Stimulated activated CD4-positive, alpha-beta T cell treated with anti-CD3 and anti-CD28 coated beads, Interleukin-1b, Interleukin-23, amount 100 ng/mL, for 1 hour (primary cell): ENCODE measurements at places on chromosomes 12 and 14.

- DNase-seq, result no peak
Observed at GRCh38 chr12:119669744-119670472, 2.0 kb downstream of the PRKAB1 start.

- DNase-seq, result no peak
Observed at GRCh38 chr14:33307691-33308251, 369.1 kb downstream of the NPAS3 start.

GRCh38 chr14:58669556-58670200 lies 31.9 kb downstream of the DACT1 start:
- DNase-seq, result no peak

DNA sequence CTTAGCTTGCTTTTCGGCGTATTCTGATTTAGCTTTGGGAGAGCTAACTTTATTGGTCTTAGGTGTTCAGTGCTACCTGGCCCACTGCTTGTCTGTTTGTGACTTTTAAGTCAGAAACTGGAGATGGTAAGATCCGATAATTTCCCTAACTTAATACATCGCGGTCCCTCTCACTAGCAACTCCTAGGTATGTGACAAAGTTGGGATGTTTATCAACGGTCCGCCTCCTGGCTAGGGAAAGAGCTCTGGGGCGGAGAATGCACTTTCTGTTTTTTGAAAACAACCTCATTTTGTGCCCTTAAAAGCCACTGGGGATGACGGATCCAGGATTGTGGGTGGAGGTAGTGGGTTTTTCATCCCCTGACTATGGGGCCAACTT lies 1.2 kb downstream of the CDKN1B start:
- DNase-seq, result no peak

- DNase-seq, result no peak
Observed at GRCh38 chr12:77845831-77846230, 15.1 kb downstream of the NAV3 start.

DNA sequence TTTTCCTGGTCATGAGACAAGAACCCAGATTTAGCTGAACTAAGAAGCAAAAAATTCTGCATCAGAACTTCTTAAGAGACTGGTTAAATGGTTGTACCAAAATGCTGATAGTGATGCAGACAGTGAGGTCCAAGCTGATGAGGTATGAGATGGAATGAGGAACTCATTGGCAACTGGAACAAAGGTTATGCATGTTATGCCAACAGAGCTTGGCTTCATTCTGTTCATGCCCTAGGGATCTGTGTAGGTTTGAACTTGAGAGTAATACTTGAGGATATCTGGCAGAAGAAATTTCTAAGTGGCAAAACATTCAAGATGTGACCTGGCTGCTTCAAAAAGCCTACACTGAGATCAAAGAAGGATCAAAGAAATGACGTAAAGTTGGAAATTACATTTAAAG lies 398.0 kb downstream of the FSCB start:
- DNase-seq, result no peak

GRCh38 chr12:120490833-120491512 lies 4.9 kb upstream of the DYNLL1 start:
- no peak for DNase-seq

GRCh38 chr12:3493043-3493858 lies 2.2 kb downstream of the PRMT8 start:
- no peak for DNase-seq

- DNase-seq, result no peak
Observed at GRCh38 chr12:10618338-10618987, 5.1 kb upstream of the MAGOHB start.

DNA sequence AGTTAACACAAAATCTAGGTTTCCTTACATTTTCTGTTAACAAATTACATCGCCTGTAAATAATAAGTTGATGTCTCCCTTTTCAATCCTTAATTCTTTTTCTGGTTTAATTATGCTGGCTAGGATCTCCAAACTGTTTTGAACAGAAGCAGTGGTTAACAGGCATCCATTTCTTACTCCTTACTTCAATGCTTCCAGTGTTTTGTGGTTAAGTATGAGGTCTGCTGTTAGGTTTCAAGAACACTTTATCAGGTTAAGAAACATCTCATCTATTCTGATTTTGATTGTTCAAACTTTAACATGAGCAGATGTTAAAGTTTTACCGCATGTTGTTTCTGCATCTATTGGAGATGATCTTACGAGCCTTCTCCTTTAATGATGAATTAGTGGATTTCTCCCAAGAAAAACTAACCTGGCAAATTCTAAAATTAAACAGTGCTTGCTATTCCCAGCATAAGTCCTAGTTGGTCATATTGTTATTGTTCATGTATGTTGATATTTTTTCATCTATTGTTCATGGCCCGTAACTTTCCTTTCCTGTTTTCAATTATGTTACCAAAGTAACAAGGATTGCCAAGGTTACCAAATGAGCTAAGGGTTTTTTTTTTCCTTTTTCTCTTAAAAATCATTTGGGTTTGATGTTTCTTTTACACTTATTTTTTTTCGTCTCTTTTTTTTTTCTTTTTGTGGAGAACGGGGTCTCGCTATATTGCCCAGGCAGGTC lies 33.4 kb downstream of the POLE start:
- no peak for DNase-seq

DNA sequence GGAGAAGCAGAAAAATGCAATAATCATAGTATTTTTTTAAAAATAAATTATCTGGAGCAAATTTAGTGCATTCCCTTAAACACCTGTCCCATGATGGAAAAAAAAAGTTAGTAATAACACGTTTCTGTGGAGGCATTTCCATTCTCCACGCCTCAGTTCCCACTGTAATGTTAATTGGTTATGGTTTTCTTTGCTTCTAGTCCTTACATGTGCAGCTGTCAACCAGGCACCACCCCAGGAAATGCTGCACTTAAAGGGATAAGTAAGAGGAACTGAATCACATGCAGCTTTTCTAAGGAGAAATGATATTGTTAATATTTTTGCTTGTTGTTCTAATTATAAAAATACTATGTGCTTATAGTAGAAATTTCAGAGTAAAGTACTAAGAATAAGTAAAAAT lies 240.3 kb downstream of the ZFP36L1 start:
- no peak for DNase-seq

DNA sequence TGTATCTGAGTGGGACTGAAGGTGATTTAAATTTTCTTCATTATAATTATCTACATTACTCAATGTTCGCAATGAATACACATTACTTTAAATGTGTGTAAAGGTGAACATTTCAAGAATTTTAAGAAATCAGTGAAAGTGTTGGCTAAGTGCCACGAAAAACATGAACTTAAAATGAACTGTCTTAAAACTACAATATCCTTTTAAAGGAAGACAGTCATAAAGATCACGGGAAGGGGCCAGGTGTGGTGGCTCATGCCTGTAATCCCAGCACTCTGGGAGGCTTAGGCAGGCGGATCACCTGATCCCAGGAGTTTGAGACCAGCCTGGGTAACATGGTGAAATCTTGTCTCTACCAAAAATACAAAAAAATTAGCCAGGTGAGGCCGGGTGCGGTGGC lies 11.2 kb downstream of the MOK start:
- no peak for DNase-seq

DNA sequence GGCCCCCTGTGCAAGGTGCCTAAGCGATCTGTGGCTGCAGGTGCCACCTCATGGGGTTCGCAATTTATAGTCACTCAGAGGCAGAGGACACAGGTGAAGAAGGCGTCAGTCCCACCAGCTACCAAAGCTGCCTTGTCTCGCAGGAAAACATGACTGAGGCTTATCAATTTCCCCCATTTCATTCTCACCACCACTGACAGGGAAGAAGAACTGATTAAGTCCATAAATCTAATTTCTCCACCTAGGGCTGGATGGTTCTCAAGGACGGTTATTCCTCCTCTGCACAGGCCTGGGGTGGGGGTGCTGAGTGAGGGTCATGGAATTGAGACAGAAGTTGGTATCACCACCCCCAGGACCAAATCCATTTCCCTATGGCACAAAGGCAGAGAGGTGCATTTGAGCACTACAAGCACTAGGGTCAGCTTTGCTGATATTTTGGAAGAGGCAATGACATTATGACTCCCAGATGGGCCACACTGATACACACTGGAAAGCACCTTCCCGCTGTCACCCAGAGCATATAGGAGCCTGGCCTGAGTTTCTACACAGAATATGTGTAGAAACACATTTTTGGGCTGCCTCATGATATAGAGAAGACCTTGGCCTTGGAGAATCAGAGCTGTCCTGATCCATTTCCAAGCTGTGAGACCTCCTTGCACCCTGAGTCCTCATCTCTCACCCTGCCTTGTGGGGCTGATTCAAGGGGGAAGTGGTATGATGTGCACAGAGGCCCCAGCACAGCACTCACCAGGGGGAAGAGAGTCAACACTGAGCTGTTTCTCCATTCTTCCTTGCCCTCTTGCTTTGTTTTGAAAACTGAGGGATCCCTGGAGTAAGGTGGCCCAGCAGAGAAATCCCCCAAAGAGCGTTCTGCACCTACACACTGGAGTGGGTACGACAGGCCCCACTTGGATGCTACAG lies 59.4 kb downstream of the PITPNM2 start:
- DNase-seq, result no peak

DNA sequence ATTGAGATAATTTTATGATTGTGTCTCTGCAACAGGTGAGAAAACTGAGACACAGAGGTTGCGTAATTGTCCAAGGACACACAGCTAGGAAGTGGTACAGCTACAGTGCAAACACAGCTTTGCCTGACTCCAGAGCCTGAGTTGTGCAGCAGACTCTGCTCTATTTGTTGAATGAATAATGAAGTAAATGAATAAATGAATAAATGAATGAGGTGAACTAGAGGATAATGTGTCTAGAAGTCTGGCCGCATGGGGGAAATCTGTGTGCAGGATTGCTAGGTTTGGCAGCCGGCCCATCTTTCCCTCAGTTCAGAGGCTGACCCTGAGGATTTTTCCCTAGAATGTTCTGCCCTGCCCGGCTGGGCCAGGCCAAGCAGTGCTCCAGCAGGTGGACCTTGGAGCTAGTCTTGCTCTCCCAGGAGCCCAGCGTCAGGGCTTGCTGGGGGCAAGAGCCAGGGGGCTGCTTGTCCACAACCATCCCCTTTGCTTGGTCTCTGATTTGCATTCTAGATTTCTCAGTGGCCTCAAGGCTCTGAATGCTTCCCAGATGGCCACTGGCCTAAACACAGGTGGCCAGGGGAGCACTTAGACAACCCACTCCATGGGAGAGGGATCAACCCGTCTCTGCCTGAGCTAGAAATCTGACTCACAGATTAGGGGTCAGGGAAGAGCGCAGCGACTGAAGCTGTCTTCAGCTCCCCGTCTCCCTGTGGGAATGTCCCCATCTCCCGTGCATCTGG lies 225.2 kb downstream of the C12orf75 start:
- DNase-seq, result no peak

DNA sequence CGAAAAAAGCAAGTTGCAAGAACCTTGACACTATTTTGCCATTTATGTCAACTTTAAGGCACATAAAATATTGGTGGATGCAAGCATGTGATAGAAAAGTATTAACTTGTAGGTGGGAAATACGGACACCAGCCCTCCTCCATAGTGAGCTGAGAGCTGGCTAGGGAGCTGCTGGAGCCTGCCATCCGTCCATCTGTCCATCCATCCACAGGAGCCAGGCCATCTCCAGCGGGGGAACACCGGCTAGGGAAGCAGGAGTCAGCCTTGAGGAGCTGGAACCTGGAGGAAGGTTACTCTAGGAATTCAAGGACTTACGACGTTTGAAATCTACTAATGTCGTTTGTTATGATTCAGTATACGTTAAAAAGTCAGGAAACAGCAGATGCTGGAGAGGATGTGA lies 120.7 kb upstream of the C14orf180 start:
- no peak for DNase-seq

GRCh38 chr14:99441157-99441870 lies 39.3 kb downstream of the SETD3 start:
- no peak for DNase-seq

DNA sequence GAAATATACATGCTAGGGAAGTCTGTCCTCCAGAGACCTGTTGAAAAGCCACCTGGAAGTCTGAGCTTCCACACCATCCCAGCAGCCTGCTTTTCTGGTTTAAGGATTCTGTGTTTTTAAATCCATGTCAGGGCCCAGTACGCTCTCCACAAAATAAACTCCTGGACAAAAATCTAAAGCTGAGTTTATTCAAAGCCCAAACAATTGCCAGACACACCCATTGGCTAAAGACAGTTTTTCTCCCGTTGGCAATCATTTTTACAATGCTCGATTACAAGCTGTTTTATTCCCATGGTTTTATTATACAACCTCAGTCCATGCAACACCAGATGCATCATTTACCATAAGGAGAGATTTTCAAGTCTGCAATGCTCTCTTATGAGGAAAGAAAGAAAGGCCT lies 94.5 kb downstream of the MYRFL start:
- no peak for DNase-seq

GRCh38 chr12:122545855-122546254 lies 18.8 kb downstream of the KNTC1 start:
- no peak for DNase-seq

DNA sequence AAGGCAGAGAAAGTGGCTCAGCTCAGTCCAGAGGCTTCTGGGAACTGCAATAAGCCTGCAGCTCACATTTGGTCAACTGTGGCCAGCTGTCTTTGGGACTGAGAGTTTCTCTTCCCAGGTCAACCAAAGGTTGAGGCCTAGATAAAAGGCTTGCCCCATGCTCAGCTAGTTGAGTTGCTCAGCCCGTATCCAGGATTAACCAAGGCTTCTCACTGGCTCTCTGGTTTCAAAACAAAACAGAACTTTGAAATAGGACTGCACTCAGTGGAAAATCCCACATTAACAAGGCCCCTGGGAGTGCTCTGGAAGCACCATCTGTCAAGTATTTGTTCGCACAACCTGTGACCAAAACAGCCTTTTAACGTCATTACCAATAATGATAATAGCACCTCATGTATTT lies 40.3 kb upstream of the NUAK1 start:
- no peak for DNase-seq

DNA sequence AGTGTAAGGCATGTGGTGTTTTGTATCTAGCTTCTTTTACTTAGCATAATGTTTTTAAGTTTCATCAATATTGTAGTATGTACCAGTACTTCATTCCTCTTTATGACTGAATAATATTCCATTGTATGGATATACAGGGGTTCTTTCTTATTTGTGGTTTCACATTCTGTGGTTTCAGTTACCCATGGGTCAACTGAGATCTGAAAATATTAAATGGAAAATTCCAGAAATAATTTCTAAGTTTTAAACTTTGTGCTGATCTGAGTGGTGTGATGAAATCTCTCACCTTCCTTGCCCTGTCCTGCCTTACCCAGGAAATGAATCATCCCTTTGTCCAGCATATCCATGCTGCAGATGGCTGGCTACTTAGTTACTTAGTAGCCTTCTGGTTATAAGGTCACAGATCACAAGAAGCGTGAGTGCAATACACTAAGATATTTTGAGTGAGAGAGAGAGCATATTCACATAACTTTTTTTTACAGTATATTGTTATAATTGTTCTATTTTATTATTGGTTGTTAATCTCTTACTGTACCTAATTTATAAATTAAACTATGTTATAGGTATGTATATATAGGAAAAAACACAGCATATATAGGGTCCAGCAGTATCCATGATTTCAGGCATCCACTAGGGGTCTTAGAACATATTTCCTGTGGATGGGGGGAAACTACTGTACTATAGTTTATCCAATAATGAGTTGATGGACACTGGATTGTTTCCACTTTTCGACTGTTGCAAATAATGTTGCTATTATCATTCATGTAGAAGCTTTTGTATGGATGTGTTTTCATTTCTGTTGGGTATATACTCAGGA lies 59.6 kb upstream of the LRTM2 start:
- DNase-seq, result no peak

- no peak for DNase-seq
Observed at GRCh38 chr14:20332788-20333493, at the start of gene CCNB1IP1. Gene CCNB1IP1, minus strand, starts transcription at chr14:20333279. Its CDS starts 16,756 bp downstream, at chr14:20316523.
